ENCODE measurements at places on chromosomes 7 and 10.

DNA sequence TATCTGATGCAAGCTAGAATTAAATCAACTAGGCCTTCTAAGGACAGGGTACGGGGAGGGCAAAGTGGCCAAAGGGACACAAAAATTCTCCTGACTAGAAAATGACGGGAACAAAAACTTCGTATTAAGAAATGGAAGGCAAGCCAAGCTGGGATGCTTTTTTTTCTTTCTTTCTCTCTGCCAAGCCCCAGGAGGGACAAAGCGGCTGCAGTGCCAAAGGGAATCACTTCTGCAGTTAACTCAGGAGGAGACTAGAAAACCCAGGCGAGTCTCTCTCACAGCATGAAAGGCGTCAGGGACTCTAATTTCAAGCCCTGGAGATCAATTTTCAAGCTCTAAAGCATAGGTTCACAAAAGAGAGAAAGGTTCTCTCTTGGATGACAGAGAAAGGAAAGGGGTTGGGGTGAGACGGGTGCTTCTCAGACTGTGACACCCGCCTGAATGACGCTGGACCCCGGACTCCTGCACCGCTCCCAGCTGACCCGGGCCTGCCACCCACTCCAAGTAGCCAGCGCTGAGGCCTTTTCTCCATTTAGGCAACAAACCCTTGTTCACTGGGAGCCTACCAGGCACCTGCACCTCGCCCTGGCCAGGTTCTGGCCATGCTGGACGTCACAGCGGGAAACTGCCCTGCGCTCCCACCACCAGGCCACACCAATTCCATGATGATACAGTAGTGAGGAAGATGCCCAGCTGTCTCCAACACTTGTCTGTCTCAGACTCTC, 56.5 kb downstream of the KIAA1549 start:
- no peak for DNase-seq

DNA sequence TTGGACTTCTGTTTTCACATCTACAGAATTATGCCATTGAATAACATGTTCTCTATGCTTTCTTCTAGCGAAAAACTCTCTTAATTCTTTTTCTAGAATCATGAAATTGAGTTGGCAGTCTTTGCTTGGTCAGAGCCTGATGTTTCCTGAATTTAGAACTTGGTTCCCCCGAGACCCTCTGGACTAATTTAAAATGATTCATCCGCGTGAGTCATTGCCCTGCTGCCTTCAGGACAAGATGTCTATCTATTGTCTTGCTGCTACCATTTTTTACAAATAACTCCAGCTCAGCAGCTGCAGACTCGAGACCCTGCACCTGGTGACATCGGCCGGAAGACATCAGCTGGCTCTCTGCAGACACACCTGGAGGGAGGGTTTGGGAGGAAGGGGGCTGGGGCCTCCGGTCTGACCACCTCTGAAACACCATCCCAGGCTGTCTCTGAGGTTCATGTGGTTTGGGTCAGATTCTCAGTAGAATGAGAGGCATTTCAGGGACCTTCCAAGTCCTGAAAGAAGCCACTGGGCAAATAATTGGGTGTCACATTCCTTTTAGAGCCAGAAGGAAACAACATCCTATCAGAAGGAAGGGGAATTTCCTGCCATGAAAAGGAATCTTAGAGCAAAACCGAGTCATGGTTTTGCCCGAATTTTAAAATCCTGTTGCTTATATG, 20.9 kb upstream of the KLF6 start:
- no peak for DNase-seq

GRCh38 chr10:7561985-7562384, 104.8 kb downstream of the ITIH5 start:
- no peak for DNase-seq

GRCh38 chr7:120170834-120171233, 102.1 kb upstream of the KCND2 start:
- DNase-seq = no peak

DNA sequence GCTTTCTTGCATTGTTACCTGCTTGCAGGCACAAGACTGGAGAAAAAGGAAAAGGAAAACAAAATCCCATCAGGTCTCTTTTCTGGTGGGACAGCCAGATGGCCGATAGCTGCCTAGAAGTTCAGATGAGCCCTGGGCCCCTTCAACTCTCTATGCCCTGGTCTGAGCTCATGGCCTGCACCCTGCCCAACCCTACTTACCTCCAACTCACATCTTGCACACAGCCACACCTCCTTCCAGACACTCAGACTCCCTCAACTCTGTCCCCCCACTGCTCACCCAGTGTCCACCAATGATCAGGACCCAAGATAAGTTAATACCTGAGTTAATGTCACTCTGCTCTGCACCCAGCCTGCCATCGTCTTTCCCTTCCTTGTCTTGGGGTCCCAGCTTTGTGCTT, 10.9 kb downstream of the RBP3 start:
- no peak for DNase-seq

- no peak for DNase-seq
Measured at GRCh38 chr7:92602352-92603088, 12.3 kb upstream of the FAM133B start.

- no peak for DNase-seq
Measured at GRCh38 chr10:51683031-51683691, 16.2 kb downstream of the CSTF2T start.

- no peak for DNase-seq
Measured at GRCh38 chr7:132618271-132618955, 42.1 kb upstream of the PLXNA4 start.

DNA sequence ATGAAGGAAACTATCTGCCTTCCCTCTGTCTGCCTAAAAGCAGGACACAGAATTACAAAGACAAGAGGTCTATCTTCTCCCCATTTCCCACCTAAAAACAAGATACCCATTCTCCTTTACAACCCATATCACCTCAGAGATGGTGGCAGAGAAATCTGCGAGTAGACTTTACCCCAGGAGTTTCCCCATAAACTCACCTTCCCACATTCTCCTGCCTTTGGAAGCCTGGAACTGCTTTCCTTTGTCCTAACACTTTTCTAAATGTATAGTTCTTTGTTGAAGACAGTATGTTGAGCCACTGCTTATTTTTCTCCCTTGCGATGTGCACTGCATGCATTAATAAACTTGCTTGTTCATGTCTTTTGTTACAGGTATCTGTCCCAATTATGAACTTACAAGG, 8.0 kb downstream of the SHTN1 start:
- no peak for DNase-seq

DNA sequence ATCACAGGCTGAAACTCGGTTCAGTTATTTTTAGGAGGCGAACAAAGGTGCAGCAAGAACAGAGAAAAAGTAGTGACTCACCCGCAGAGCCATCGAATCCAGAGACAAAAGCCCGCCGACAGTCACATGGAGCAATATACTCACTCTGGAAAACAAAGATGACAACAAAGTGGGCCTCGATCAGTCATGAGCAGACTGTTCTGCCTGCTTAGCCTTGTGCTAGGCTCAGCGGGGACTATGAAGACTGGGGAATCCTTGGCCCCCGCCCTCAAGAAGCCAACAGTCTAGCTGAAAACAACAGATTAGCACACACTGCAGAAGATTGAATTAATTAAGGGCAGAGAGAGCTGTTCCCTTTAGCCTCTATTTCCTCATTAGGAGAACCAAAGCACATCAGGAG, 30.4 kb downstream of the XPNPEP1 start:
- DNase-seq = no peak

DNA sequence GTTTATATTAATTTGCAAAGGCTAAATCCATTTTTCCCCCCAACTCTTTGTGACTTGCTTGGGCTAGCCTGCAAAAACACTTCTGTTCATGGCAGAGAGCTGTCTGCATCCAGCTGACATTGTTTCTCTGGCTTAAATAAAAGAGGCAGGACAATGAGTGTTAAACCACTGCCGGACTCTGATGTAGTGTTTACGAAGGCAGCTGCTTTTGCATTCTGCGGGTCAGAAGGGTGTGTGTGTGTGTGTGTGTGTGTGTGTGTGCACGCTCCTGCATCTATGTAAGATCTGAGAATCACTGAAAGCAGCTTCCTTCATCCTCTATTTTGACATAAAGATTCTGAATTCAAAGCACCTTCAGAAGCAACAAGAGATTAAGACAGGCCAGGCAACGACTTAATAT, 28.3 kb downstream of the NRP1 start:
- DNase-seq = no peak

DNA sequence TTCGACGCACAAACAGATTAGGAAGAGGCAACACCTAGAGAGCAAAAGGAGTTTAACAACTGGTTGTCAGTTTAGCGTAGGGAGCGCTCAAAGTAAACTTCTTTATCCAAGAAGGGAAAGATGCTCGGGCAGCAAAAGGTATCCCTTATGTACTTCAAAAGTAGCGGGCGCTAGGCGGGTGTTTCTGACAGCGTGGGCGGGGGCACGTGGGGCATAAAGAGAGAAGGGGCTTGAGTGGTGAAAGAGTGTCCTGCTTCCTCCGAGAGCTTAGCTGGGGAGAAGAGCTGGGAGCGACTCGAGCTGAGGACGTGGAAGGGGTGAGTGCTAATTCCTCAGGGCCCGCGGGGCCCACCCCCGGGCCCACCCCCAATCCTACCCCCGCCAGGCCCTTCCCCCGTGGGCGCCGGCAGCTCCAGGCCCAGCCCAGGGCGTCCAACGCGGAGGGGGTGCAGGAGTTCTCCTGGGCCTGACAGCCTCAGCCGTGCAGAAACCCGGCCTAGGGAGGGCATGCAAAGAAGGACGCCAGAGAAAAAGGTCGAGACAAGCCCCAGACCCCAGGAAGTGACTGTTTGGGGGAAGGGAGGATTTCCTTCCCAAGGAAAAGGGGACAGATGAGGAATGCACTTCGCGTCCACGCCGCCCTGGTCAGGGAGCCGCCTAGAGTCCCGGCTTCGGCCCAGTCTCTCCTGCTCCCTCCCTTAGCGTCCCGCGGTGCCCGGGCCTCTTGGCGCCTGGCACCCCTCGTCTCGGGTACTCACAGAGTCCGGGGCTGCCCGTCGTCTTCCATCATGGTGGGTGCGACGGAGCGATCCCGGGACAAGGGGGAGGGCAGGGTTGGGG, 868 bp downstream of the TIAL1 start:
- peak; percentile 76 for DNase-seq

GRCh38 chr10:20977300-20977699, 80.2 kb upstream of the NEBL start:
- no peak for DNase-seq

DNA sequence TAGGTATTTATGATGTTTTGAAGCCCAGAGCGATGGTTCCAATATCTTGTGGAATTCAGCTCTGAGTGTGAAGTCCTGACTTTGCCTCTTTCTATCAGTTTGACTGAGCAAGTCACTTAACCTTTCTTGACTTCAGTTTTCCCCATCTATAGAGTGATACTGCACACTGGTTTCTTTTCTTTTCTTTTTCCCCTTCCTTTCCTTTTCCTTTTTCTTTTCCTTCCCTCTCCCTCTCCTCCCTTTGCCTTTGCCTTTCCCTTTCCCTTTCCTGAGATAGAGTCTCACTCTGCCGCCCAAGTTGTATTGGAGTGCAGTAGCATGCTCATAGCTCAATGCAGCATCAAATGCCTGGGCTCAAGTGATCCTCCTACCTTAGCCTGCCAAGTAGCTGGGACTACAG, 20.6 kb downstream of the SGPL1 start:
- DNase-seq = no peak

DNA sequence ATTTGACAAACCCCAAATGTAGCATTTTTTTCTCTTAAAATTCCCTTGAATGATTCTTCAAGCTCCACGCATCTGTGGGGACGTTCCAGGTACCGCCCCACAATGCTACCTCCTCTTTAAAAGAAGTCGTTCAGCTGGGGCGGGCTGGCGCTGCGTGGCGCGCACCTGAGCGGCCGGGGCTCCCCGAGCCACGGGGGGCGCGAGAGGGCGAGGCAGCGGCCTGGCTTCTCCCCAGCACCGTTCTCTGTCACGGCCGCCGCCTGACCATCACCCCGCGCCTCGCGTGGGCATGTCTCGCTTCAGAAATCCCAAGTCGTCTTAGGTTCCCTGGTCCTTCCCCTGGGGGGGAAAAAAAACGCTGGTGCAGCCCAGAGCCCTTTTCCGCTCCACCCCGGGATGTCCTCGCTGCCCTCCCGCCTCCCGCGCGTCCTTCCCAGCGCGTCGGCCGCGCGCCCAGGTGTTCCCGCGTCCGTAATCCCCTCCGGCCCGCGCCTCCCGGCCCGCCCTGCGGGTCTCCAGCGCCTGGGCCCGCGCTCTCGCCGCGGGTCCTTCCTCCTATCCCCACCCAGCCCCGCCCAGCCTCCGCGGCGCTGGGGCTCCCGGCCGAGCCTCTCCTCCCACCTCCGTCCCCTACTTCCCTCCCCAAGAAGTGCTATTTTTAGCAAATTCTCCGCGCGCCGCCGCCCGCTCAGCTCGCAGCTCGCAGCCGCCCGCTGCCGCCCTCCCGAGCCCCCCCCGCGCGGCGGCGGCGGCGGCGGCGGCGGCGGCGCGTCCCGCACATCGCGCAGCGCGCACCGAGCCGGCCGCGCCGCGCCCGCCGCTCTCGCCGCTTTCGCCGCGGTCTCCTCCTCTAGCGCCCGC, 58.7 kb upstream of the PRPS1L1 start:
- peak; percentile 78 for DNase-seq

DNA sequence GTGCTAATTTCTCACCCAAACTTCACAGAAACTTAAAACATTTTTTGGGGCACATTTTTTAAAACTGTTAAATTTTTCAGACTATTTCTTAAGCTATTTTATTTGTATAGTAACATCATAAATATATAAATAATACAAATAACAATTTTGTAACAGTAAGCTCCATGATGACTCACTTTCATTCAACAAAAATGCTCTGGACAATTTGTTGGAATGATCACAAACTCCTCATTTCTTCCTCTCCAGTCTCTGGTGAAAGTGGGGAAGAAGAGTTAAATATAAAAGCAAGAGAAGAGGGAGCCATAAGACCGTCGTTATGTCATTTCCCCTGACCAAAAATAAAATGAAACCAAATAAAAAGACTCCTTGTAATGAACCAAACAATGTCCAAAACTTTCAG, 162.4 kb downstream of the AGMO start:
- DNase-seq = no peak

GRCh38 chr7:156545979-156546378, 94.6 kb upstream of the RNF32 start:
- DNase-seq = no peak

DNA sequence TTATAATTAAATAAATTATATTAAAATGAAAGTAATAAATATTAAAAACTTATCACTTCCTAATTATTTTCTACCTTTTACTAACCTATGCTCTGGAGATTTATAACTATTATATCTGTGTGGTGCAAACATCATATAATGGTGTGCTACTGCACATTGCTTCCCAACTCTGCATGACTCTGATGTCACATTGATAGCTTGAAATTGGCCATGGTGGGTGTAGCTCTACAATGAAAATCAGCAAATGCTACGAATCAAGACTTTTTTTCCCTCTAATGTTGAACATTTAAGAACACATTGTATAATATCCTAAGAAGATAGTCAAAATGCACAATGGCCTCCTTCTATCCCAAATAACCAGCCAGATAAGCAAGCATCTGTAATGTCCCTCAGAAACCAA, 99.1 kb downstream of the ARMH3 start:
- no peak for DNase-seq

DNA sequence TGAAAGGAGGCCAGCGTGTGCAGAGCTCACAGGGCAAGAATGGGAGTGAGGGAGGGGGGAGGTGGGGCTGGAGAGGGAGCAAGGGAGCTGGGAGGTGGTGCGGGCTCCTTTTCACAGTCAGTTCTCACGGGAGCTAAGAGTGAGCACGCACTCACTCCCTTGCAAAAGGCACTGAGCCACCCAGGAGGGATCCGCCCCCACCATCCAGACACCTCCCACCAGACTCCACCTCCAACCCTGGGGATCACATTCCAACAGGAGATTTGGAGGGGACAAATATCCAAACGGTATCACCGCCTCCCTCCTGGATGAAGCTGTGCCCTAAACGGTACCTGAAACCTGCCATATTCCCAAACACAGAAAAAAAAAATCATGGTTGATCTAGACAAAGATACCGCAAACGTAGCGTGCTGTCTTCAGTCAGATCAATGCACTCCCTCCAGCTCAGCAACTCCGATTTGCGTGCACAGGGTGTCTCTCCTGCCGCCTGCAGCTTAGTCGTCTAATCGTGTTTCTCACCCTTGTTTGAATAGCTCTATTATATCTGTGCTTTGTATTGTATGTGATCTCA, 20.3 kb upstream of the PRKAG2 start:
- DNase-seq = no peak

All from right kidney (tissue), 9 donors.